Epithelial cell of esophagus (primary cell): ENCODE measurements at places on chromosomes 16 and 17.
A peak's percentile ranks its signal among the peaks of the same experiment; 100 is the strongest.

- DNase-seq = peak; percentile 21
These were observed 19.5 kb upstream of the SCNN1B start for GRCh38 chr16:23282568-23282967.

DNA sequence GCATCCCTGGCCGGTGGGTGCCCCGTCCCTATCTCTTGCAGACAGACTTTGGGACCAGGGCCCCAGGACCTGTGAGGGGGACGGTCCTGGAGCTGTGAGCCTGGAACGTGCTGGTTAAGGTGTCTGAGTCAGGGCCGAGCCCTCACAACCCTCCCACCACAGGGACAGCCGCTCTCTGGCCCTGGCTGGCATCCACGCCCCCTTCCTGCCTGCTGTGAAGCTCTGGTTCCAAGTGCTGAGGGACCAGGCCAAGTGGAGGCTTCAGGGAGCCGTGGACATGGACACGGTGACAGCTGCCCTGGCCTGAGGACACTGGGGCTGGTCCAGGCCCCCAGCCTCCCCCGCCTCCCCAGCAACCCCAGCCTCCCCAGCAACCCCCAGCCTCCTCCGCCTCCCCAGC, 6.6 kb downstream of the TSR3 start:
- DNase-seq = no peak

DNA sequence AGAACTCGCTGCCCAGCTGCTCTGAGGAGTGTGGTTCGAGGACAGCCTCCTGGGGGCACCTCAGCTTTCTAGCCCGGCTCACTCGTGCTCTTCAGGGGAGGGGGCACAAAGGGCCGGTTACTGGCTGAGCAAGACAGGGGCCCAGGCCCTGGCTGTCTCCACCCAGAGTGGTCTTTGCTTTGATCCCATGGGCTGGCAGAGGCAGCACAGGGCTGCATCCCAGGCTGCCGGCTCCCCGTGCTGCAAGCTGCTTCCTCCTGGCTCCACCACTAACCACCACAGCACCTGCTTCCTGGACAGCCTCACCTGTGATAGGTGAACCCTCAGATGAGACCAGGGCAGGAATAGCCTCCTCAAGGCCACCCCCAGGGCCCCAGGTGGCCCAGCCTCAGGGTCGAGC, 6.8 kb downstream of the SPPL2C start:
- no peak for DNase-seq

DNA sequence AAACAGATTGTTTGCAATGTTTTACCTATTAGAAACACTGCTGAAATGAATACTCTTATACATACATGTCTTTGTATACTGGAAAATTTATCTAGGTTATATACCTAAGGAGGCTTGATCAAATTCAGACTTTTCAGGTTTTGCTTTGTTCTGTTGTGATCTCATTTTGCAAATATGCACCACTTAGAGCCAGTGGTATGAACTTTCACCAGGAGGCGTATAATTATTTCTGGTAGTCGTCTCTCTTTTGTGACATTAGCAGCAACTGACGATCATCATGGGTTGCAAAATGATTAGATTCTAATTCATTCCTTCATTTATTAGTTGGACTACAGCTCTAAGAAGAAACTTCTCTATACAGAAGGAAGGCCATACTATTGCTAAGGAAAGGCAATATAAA, 26.9 kb downstream of the AP1G1 start:
- DNase-seq = peak; percentile 51
